ENCODE measurements at places on chromosomes 5 and 9.

- DNase-seq: no peak
These were observed 13.5 kb downstream of the SH3GLB2 start for GRCh38 chr9:129014608-129015007.

GRCh38 chr5:108420158-108420557 lies 38.3 kb upstream of the FBXL17 start:
- DNase-seq: no peak

DNA sequence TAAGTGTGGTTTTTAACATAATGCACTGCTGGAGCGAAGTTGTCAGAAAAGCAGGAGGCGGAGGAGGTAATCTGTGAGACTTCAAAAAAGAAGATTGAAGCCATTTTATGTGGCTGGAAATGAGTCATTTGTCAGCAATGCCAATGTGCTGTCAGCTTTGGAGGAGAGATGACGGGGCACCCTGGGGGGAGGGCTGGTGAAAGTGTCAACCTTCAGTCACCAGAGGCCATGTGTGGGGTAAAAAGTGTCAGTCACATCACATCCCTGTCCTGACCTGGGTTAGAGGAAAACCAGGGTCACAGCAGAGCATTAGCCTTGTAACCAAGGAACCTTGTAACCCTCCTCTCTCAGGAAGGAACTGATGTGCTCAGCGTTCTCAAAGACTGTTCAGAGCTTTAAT lies 59.1 kb downstream of the TLR4 start:
- no peak for DNase-seq

DNA sequence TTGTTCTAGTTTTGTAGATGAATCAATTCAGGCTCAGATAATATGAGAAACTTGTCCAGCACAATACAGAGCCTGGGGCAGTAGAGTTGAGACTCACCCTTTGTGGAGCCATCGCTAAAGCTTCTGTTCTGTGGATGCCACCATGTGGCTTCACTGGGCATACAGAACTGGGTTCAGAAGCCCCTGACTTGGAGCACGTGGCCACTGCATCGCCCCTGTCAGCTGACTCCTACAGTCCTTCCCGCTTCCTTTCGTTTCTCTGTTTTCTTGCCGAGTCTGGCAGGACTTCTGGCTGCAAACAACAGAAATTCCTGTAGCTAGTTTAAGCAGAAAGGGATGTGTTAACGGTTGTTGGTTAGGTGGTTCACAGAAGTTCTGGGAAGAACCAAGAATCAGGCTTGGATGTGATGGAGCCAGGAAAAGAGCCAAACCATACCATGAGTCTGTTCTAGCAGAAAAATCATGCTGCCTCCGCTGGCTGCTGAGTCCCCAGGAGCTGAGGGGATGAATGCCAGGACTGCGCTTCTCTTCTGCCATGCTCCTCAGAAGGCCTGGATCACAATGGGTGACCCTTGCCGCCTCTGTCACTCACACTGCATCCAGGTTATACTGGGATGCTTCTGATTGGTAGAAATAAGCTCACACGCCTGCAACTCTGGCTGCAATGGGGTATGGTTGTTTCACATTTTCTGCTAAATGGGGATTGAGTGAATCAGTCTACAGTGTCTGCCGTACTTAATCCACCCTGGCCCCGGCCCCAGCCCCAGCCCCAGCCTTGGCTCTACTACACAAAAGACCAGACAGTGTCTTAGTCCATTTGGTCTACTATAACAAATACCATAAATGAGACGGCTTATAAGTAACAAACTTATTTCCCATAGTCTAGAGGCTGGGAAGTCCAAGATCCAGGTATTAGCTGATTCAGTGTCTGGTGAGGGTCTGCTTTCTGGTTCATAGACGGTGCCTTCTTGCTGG lies 262.5 kb downstream of the GOLPH3 start:
- no peak for DNase-seq

DNA sequence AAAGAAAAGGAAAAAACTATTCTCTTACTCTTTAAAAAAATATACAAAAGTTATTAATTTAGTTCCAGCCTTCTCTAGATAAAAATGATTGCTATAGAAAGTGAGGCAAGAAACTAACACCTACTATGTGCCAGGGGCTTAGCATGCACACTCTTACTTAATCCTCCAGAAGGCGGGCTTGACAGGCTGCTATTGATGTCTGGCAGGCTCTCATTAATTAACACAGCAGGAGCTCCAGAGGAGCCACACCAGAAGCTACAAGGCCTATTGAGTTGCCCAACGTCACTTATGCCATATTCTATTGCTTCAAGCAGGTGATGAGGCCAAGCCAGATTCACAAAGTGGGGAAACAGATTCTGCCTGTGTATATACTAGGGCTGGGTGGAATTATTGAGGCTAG lies 54.6 kb upstream of the CLINT1 start:
- DNase-seq: no peak

GRCh38 chr9:14097215-14097614 lies 216.7 kb downstream of the NFIB start:
- DNase-seq: no peak

- DNase-seq: no peak
These were observed 76.2 kb downstream of the C7 start for GRCh38 chr5:40985501-40985900.

DNA sequence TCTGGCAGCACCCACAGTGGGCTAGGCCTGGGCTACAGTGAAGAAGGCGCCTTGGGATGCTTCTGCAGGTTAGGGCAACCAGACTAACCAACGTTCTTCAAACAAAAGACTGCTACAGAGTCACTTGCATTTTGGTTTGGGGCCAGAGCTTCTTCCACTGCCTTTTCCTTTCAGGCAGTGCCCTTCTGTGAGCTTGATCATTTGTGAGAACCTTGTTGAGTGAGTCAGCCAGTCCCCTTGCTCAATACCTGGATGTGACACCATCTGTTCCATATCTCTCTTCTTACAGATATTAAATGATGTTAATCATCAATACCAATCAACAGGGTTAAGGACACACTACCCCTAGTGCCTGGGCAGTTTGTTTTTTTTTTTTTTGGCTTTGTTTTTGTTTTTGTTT lies 46.5 kb upstream of the VDAC1 start:
- no peak for DNase-seq

DNA sequence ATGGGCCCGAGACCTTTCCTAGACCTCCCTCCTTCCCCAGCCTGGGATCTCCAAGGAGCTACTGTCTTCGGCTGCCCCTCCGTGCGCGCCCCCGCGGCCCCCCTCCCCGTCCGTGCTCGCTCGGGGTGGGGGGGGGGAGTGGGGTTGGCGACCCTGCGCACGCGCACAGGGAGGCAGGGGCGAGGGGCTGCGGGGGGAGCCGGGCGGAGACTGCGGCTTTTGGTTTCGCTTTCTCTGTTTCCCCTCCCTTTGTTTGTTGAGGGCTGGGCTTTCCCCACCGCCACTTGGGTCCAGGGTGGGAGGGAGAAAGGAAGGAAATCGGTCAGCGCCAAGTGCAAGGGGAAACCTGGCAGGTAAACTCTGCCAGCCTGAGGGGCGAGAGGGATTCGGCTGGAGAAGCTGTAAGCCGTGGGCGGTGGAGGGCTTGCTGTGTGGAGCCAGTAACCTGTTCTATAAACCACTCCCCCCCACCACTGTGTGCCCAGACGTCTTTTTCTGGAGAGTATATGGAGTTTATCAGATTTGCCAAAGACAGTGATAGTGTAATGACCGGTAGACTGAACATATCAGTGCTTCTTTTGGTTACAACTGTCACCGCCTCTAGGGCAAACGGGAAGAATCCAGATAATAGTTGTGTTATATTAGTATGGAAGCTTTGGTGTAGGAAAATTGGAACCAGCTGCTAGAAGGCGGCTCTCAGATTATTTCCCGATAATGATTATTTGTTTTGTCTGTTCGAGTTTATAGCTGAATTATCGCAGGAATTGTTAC lies 684 bp downstream of the DNAJA1 start:
- DNase-seq: peak; percentile 38

GRCh38 chr5:119395080-119395836 lies 39.4 kb downstream of the TNFAIP8 start:
- no peak for DNase-seq

Data from stimulated activated CD8-positive, alpha-beta memory T cell treated with anti-CD3 and anti-CD28 coated beads, Interleukin-4, amount 100 ng/mL, for 1 hour (primary cell).